Activated CD8-positive, alpha-beta T cell treated with anti-CD3 and anti-CD28 coated beads for 36 hours (primary cell): ENCODE measurements at places on chromosomes 6 and 20. TPM values are rescaled to one million over a fixed set of nuclear protein-coding genes. Genes with fewer than 3 reads are reported as not detected.

SIRPB2 gene
- total RNA-seq = not detected

- H3K36me3 ChIP-seq = no peaks in the 10 kb centered on the region
- DNase-seq = no peak
- peaks cover 14% of the 10 kb centered on the region for H3K4me1 ChIP-seq
These were observed 7.8 kb upstream of the EZR start for GRCh38 chr6:158826819-158827501.

PSORS1C2 gene
- not detected for total RNA-seq

GRCh38 chr6:168667428-168667805, 226.4 kb downstream of the SMOC2 start:
- no peak for DNase-seq
- no peak overlapping the region for H3K4me3 ChIP-seq
- no peaks in the 10 kb centered on the region for H3K36me3 ChIP-seq
- no peaks in the 10 kb centered on the region for H3K4me1 ChIP-seq

GRCh38 chr6:97632341-97632740, 349.3 kb upstream of the MMS22L start:
- DNase-seq = no peak
- H3K27ac ChIP-seq = no peak overlapping the region
- no peak overlapping the region for H3K4me3 ChIP-seq
- no peaks in the 10 kb centered on the region for H3K4me1 ChIP-seq

GRCh38 chr20:53884859-53885541, 185.4 kb downstream of the BCAS1 start:
- H3K36me3 ChIP-seq = peaks cover 6% of the 10 kb centered on the region
- DNase-seq = peak; percentile 83
